ENCODE measurements at places on chromosomes 16 and 17. TPM values are rescaled to one million over a fixed set of nuclear protein-coding genes. Genes with fewer than 3 reads are reported as not detected.

The NPIPB12 gene
- total RNA-seq = 53.0 TPM

The TMEM238L gene
- not detected for total RNA-seq

The HIGD1B gene
- total RNA-seq = not detected

The UTS2R gene
- total RNA-seq = 0.76 TPM

Data from WTC11 (cell line).